Epithelial cell of esophagus (primary cell): ENCODE measurements at places on chromosomes 6 and 20.

GRCh38 chr20:2527762-2528161 lies 8.6 kb upstream of the TMC2 start:
- no peak for DNase-seq

DNA sequence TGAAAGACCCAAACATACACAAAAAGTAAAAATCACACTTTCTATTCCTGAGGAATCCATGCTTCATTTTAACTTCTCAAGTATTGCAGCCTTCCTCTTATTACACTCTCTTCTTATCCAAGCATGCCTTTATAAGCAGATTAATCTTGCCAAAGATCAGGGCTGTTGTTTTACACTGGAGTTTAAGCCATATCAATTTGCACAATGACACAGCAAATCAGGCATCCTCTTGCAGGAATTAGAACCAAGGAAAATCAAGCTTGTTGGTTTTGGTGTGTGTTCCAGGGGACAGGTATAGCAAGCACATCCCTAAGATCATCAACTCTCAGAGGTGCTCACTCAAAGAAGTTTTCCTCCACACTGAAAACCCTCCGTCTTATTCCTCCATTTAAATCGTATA lies 69.5 kb downstream of the CYP39A1 start:
- no peak for DNase-seq

GRCh38 chr6:170438861-170439260 lies 114.2 kb downstream of the PSMB1 start:
- no peak for DNase-seq

- DNase-seq, result no peak
Observed at GRCh38 chr6:78962448-78962847, 95.1 kb downstream of the IRAK1BP1 start.

GRCh38 chr6:145865175-145865574 lies 50.6 kb upstream of the FBXO30 start:
- no peak for DNase-seq

- DNase-seq, result no peak
Observed at GRCh38 chr6:170025341-170025911, 265.5 kb downstream of the DLL1 start.
